Stimulated activated CD4-positive, alpha-beta T cell treated with anti-CD3 and anti-CD28 coated beads, Interleukin-12 subunit alpha, Interleukin-12 subunit beta, amount 100 ng/mL, for 24 hours (primary cell): ENCODE measurements at places on chromosomes 12 and 14.

DNA sequence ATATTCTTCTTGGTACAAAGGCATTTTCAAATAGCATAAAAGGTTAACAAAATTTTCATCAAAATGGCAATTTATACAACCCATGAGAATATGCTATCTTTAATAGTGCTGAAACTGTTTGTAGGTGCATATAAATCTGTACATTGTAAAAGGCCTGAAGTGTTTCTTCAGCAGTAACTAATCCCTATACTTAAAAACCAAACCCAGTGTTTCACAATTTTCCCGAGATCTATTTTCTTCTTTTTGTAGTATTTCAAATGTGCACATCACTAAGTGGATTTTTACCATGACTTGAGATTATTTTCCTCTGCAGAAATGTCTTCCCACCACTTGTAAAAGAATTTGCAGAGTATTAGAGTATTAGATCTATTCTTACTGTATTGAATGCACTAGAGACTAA lies 76.5 kb downstream of the FERMT2 start:
- no peak for DNase-seq

GRCh38 chr14:65128096-65128495 lies 25.8 kb upstream of the MAX start:
- no peak for DNase-seq

- no peak for DNase-seq
These were observed 42.6 kb downstream of the LIMA1 start for GRCh38 chr12:50240792-50241114.

DNA sequence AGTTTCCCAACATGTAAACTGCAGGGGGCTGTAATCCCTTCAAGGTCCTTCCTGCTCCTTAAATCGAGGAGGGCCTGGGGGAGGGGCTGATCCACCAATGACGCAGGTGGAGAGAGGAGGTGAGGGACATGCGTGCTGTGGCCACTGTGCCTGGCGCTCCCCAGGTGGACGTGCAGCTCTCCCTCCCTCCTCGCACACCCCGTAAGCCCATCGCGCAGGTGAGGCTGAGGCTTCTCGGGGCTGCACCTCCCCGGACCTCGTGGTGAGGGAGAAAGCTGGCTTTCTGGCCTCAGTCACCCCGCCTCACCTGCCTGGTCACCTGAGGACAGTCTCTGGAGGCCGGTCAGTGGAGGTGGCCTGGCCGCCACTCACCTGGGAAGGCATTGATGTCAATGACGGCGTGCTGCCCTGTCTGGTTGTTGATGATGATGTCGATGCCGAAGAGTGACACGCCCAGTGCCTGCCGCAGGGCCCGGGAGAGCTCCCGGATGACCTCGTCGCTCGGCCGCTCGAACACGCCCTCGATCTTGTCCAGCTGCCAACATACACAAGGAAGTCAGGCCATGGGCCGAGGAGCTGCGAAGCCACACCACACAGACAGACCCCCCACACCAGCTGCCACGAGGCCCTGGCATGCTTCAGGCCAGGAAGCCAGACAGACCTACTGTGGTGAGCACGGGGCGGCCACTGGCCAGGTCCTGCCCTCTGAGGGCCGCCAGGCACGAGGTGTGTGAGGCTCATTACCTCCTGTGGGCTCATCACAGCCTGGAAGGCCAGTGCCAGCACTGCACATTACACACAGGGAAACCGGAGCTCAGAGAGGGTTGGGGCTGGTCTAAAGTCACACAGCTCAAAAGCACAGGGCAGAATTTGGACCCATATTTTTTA lies 23.3 kb downstream of the CHGA start:
- no peak for DNase-seq

- no peak for DNase-seq
These were observed 17.4 kb downstream of the TMED10 start for GRCh38 chr14:75158843-75159614.

DNA sequence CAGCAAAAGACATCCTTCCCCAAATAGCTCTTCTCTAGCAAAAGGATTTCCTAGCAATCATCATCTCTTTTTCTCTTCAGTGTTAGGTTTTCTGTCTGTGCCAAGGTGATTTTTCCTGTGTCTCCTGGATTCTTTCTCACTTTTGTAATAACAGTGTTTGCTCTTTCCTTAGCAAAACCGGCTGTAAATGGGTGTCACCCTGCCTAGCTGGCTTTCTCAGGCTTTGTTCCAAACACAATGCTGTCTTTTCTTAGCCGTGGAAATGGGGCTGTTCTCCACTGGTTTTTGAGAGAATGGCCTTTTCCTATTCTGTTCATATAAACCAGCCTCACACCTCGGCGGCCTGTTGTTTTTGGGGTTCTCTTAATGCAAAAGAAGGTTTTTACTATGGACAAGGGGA lies 21.9 kb downstream of the JDP2 start:
- no peak for DNase-seq

GRCh38 chr12:77980782-77981181 lies 150.1 kb downstream of the NAV3 start:
- no peak for DNase-seq

GRCh38 chr12:104171785-104172569 lies 34.0 kb upstream of the NFYB start:
- no peak for DNase-seq

GRCh38 chr14:86521843-86522242 lies 991.9 kb downstream of the FLRT2 start:
- no peak for DNase-seq

DNA sequence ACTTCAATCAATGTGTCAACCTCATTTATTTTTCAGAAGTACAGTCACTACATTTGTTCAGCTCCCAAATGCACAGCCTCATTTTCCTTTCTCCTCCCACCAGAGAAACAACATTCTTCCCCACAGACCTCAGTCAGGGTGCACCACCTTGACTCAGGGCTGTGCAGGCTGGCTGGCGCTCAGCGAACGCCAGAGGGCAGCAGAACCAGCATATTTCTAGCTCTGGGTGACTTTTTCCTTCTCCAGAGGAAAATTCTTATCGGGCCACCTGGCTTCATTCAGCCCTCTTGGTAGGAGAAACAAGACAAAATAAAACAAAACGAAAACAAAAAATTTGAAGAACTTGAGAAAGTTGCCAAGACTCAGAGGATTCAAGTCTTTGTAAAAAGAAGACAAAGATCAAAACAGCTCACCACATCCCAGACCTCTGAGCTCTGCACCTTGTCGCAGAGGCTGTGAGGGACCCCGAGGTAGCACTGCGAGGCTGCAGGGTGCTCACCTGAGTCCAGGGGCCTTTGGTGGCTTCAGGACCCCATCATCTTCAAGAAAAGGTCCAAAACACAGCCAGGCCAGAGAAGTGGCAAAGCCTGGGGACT lies 33.7 kb downstream of the PAH start:
- DNase-seq, result peak; percentile 33

GRCh38 chr12:93750056-93750455 lies 72.9 kb downstream of the CRADD start:
- DNase-seq, result no peak

DNA sequence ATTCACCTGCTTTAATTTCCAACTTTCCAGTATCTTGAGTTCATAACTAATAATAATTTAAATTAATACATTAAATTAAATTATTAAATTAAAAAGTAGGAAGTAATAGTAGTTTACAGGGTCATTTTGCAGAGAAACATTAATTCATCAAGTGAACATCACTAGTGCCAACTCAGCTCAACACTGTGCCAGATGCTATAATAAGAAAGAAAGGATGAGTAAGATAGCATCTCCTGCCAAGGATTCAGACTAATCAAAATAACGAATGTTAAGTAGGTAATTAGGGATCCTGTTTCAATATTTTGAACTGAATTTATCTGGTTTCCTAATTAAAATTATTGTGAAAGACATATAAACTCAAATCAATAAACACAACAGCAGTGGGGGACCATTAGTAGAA lies 596.7 kb downstream of the SLC6A15 start:
- DNase-seq, result no peak

- DNase-seq, result peak; percentile 19
These were observed 56.0 kb downstream of the PLEKHG3 start for GRCh38 chr14:64760146-64760755.

DNA sequence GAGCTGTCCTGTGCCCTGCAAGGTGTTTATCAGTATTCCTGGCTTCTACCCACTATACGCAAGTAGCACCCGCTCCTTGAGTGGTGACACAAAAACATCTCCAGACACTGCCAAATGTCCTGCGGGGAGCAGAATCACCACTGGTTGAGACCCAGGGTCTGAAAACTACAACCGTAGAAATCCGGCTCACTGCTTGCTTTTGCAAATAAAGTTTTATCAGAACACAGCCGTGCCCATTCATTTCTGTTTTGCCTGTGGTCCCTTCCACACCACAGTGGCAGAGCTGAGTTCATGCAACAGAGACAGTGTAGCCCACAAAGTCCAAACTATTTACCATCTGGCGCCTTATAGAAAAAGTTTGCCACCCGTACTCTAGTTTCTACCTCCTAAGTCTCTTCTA lies 125.7 kb upstream of the DIO3 start:
- DNase-seq, result no peak

DNA sequence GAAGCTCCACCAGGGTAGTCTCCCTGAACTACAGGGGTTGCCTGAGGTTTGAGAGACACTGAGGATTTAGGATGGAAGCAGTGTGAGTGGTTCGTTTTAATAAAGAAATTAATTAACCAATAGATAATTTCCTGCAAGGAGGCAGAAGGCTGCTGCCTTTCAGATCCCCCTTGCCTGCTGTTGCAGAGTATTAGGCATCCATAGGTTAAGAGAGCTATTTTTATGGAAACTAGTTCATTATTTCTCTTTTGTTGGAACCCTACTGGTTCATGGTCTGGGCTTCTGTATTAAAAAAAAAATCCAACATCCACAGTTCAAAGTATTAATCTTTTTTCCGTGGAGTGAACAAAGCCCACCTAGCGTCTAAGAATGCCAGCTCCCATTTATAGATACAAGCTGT lies 50.5 kb upstream of the RTRAF start:
- DNase-seq, result no peak

- DNase-seq, result no peak
These were observed 197.1 kb upstream of the RASSF8 start for GRCh38 chr12:25761356-25761755.

DNA sequence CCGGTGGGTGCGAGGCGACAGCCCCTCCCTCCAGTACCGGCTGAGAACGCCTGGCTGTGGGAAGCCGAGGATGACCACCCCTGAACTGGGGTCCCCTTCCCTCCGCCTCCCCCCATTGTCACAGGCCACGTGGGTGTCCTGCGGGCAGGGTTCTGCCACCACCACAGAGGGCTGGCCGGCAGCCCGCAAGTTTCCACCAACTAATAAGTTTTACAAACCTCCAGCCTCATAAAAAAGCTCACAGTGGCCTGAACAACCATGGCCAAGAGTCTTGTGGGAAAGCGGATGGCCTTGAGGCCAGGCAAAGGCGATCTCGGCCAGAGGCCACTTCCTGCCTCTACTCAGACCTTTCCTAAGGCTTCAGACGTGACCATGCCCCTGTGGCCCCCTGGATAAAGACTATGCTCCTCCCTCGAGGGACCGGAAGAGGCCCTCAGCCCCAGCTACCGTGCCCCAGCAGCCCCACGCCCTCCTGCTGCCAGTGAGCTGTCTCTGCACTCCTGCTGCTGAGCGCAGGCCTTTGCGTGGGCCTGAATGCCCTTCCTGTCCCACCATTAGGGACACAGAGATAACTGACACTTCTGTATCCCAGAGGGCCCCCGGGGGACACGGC lies 46.1 kb upstream of the DLK1 start:
- no peak for DNase-seq

GRCh38 chr12:113844495-113845210 lies 121.5 kb downstream of the RBM19 start:
- DNase-seq, result no peak

GRCh38 chr12:47268501-47269454 lies 189.0 kb upstream of the AMIGO2 start:
- DNase-seq, result no peak

- DNase-seq, result no peak
These were observed 33.8 kb downstream of the SYT1 start for GRCh38 chr12:78898416-78898815.

- DNase-seq, result no peak
These were observed 7.6 kb upstream of the KCNA5 start for GRCh38 chr12:5036031-5036430.

DNA sequence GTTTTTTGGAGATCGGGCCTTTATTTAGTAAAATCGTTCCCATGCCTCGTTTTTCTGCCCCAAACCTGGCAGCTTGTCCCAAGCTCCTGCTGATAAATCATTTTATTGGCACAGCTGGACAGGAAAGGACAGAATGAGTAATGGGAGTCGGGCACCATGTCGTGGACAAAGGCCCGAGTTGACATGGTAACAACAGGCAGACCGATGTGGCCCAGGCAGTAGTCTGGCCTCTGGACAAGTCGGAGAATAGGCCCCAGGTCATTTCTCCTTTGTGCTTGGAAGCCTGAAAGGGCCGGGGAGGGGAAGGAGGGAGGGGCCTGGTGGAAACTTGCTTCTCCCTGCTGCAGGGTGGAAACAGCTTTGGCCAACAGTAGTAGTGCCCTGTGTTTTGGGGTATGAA lies 234.9 kb downstream of the SUDS3 start:
- DNase-seq, result no peak

DNA sequence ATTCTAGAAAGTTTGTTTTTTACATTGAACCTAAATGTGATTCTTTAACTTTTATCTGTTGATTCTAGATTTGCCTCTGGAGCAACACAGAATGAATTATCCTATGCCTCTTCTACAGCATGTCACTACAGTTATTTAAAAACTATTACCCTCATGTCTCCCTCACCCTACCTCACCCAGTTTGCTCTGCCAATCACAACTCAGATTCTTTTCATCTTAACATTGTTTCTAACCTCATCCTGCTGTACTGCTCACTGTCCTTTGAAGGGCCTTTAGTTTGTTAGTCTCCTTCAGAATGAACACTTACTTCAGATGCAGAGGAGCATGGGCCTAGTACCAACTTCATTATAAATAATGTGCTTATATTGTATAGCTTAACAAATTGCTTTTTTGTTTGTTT lies 21.5 kb downstream of the YLPM1 start:
- no peak for DNase-seq

GRCh38 chr14:93997916-93998870 lies 1.1 kb downstream of the CCDC197 start:
- no peak for DNase-seq

DNA sequence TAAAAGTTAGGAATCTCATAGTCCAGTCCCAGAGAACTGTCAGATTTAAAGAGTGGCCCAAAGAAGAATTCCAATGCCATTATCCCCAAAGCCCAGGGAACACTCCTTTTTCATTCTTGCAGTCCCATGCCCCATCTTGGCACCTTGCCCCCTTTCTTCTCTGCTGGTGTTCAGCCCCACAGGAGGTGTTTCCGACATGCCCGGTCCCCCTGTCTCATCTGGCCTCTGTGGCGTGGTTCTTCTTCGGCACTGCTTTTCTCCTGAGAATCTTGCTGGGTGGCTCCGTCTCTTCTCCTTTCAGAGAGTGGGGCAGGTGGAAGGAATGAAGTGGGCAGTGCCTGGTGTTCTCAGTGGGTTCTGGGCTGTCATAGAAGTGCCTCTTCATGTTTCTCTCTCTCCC lies 64.7 kb downstream of the VCPKMT start:
- DNase-seq, result no peak
